RCC 7860 (cell line): ENCODE measurements at places on chromosomes 12 and 14.

- no peak for DNase-seq
Observed at GRCh38 chr12:40225337-40225983, 663 bp downstream of the LRRK2 start.

DNA sequence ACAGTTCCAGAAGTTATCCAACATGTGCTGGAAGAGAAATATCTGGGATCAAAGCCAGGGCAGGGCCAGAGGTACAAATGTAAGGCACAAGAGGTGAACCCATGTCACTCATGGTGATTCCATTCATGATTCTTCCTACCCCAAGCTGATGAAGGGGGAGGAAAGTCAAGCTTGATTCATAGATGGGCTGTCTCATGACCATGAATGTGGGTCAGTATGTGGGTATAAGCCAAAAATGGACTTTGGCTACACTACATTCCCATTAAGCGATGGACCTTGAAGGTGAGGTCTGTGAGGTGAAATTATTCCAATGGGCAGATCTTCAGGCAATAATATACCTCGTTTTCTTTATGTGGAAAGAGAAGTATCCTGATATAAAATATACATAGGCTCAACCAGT lies 217.1 kb downstream of the BTG1 start:
- no peak for DNase-seq

GRCh38 chr14:72755766-72756165 lies 138.1 kb downstream of the DPF3 start:
- no peak for DNase-seq

DNA sequence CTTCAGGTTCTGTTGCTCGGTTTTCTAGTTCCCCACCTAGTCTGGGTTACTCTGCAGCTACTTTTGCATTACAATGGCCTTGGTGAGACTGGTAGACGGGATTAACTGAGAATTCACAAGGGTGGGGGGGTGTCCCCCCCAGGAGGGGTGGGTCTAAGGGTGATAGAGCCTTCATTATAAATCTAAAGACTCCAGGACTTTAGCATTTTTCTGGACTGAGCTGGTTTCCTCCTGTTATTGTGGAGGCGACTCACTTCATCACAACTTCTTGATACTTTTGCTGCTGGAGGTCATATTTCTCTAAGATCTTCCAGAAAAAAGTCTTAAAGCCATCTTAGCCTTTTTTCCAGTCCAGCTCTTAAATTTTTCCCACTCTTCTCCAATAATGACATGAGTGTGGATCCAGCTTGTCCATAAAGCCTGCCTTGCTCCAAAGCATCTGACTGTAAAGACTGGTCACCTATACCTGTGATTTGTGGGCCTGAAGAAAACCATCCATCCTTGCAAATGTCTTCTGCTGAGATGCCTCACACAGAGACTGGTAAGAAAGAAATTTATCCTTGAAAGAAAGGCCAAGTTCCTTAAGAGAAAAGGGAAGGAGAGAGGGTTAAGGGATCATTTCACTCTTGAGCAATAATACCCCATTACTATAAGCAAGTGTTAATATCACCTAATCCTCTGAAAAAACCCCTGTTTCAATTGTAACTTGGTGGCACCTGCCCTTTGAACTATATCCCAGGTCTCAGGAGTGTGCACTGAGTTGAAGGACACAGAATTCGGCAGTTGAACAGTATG lies 19.7 kb upstream of the SLC2A14 start:
- no peak for DNase-seq
